ENCODE measurements at places on chromosomes 6 and 20.

- DNase-seq: peak; percentile 88
These were observed 46.2 kb downstream of the SLC22A23 start for GRCh38 chr6:3410385-3411360.

- DNase-seq: no peak
These were observed 1.9 kb upstream of the TPD52L1 start for GRCh38 chr6:125151700-125152099.

- DNase-seq: no peak
These were observed 14.1 kb downstream of the CD93 start for GRCh38 chr20:23071996-23072395.

DNA sequence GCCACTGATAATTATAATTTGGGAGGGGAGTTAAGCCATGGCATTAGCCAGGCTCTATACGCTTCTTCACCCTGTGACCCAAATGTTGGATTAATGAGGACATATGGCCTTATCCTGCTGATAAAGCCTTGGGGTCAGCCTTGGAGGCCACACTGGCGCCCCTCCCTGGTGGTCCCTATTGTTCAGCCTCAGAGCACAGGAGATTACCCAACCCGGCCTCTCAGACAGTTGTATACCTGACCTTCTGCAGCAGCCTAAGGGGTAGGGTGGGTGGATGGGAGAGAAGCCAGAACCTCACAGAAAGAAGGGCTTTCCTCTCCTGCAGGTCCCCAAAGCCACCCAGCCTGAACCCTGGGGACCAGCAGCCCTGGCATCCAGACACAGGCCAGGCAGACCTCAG is 76.8 kb downstream of the LINC00237 start:
- no peak for DNase-seq

- no peak for DNase-seq
These were observed 159.0 kb upstream of the RIPOR2 start for GRCh38 chr6:25094726-25095125.

DNA sequence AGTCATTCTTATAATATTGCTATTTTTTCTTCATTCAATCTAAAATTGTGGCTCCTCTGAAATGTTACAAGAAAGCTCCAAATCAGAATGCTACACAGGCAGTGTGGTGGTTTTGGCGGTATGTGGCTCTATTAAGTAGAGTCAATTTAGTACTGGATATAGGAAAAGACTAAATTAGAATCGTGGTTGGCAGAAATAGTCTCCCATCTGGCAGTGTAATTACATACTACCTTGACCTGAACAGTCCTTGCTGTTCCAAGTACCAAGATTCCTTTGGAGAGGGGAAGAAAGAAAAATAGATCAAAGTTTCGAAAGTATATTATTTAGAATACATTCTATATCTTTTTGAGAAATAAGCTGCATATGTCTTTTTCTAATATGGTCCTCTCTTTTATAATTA is 78.2 kb downstream of the C6orf118 start:
- no peak for DNase-seq

GRCh38 chr6:148580442-148580841 is 166.4 kb upstream of the UST start:
- no peak for DNase-seq

- no peak for DNase-seq
These were observed 230.2 kb upstream of the RIMS1 start for GRCh38 chr6:71656121-71656520.

DNA sequence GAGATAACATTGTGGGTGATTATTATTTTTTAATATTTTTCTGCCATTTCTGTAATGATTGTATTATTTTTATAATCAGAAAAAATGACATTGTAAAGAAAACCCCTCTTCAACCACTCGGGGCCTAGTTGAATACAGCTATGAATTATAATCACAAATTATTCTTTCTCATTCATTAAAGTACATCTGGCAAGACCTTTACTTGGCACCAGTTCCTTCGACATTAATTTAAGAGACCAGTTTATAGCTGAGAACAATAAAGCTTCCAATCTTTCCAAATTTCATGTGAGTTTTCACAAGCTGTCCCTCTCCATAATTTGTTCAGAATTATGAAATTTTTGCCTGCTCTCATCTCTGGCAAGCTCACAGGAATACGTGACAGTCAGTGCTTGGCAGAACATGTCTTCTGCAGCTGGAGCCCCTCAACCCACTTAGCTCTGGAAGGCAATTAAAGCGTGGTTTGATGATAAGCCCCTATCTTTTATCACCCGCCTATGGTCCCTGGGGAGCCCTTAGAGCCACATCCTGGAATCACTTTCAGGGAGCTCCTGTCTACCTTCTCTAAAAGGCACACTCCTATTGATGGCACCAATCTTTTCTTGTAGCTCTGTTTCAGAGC is 237.2 kb upstream of the PRND start:
- DNase-seq: no peak

DNA sequence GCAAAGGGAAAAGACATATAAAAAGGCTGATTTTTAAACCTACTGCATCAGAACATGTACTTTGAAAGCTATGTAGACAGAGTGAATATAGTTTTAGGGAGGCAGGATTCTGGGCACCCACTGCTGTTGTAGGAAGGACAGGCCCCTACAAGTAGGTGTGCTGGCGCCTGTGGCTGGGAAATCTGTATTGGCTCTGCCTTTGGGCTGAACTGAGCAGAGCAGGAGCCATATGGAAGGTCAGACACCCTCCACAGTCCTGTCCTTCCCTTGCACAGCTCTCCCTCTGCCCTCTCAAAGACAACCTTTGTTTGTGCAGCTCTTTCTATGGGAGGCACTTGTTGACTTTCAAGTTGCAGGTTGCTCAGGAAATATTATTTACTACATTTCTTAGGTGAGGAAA is 18.4 kb upstream of the ULBP3 start:
- no peak for DNase-seq

DNA sequence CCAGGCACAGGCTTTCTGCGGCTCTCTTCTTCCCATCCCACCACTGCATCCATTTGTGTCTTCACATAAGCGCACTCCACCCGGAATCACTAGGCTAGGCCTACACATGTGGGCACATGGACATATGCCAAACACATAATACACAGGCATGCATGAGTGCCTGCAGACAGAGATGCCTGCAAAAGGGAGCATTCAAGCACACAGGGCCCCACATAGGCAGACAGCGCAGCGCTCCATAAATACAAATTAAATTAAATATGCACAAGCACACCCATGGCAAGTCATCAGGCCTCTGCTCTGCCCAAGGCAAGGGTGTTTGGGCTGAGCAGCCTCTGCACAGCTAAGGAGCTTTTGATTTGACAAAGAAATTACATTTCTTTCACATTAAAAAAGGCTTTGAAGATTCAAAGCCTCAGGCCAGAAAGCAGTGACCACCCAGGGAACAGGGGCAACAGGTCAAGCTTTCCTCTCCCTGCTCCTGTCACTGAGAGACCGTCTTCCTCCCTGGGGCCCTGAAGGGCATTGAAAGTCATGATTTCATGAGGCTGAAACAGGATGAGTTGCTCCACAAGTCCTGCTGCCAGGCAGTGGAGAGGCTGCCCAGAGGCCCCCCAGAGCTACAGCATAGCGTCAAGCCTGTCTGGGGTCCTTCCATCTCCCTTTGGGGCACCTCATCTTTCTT is 134.2 kb upstream of the LRFN2 start:
- DNase-seq: no peak

DNA sequence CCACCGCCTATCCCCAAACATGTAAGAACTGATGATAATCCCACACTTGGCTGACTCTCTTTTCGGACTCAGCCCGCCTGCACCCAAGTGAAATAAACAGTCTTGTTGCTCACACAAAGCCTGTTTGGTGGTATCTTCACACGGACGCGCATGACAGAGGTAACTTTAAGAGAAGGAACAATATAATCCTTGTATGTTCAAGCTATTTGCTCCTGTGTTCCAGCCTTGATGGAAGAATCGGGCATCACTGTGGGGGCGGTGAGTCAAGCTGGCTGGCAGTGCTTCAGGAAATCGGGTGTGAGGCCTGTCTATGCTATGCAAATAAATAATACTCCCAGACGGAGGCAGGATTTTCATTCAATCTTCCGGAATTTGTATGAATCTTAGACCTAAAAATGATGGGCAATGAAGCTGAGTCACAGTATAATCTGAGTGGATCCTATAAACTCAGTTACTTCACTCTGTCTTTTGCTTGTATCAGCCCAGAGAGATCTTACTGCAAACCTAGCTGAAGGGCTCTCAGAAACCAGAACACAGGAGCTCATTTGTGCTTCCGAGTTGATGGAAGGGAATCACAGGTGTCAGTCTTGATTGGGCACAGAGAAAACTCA is 45.2 kb upstream of the NT5E start:
- no peak for DNase-seq

- no peak for DNase-seq
These were observed 9.7 kb upstream of the GCNT2 start for GRCh38 chr6:10511477-10511876.

GRCh38 chr6:160221423-160221822 is 37.2 kb downstream of the SLC22A2 start:
- DNase-seq: no peak

- no peak for DNase-seq
These were observed 47.4 kb downstream of the NOX3 start for GRCh38 chr6:155408231-155408630.

DNA sequence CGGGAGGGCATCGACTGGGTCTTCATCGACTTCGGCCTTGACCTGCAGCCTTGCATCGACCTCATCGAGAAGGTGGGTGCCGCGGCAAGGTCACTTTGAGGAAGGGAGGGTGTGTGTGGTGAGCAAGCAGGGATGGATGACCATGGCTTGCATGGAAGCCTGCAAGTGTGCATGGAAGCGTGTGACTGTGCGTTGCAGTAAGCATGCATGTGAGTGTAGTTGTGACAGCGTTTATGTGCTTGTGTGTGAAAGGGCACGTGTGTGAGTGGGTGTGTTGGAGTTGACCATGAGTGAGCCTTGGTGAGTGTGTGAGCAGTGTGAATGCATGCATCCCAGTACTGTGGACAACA is 32.5 kb downstream of the MYH7B start:
- DNase-seq: no peak

- peak; percentile 44 for DNase-seq
These were observed 4.1 kb downstream of the NKX2-2 start for GRCh38 chr20:21509597-21510371.

- DNase-seq: no peak
These were observed 28.9 kb upstream of the HLA-C start for GRCh38 chr6:31300797-31301196.

DNA sequence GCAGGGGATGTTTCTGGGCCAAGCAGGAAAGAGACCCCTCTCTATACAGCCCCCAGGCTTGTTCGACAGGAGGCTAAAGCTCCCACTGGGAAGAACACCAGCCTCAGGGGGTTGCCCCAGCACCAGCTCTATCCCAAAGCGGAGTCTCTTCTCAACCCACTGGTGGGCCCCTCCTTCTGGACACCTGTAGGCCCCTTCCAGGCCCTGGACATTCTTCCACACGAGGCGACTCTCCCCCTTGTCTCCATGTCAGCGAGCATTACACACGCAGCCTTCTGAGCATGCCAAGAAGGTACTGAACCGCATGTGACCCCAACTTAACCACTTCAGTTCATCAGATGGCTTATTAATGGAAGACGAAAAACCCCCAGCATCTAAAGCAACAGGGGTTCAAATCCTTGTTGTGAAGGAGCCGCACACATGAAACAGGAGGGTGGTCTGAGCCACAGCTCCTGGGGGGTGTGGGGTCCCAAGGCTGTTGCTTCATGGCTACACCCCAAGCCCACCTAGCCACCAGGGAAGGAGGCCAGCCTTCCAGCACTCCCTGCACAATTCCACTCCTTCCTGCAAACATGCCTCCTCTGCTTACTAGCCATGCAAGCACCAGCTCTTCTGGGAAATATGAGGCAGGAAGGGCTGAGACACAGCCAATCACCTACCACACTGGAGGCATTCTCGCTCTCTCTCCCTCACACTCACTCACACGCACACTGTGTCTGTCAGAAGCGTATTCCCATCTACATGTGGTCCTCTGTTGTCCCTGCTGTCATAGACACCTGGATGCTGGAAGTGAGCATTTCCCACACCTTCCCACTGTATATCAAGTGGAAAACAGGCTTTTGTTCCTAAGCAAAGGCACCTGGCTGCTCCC is 104.5 kb downstream of the NOL4L start:
- no peak for DNase-seq

GRCh38 chr6:8085053-8085511 is 17.3 kb downstream of the EEF1E1 start:
- no peak for DNase-seq

- DNase-seq: no peak
These were observed 332.7 kb downstream of the CENPW start for GRCh38 chr6:126672649-126673048.

DNA sequence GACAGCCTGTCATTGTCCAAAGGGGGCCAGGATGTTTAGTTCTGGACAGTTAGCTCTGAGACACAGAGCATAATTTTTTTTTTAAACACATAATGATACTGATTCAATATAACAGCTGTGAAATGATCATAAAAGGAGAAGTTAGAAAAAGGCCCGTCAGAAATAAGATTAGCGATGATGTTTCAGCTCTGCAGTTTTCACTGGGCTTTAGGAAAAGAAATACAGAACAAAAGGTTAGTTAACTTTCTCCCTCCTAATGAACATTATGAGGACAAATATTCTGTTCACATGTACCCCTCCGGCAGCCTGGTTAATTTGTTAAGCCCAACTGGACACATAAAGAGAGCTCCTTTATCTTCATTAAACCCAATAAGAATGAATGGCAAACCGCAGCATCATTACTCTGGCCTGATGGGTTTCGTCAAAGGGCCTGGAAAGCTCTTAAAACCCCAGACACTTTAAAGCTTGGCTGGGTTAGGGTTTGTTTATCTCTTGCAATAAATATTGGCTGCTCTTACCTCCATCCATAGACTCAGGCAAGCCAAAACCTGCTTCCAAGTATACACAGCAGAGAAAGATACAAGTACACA is 394.6 kb downstream of the KIF16B start:
- no peak for DNase-seq

All from WTC11 (cell line).